Inflammatory macrophage treated with lipopolysaccharide for 4 hours (primary cell): ENCODE measurements at places on chromosomes 11 and 22.

DNA sequence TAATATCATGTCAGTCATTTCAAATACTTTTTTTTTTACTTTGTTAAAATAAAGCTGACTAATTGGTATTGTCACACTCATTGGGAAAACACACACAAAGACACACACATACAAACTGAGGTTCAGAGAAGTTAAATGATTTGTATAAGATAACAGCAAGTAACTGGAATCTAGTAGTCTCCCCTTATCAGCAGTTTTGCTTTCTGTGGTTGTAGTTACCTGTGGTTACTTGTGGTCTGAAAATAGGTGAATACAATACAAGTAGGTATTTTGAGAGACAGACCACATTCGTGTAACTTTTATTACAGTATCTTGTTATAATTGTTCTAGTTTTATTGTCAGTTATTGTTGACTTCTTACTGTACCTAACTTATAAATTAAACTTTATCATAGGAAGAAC, 610.9 kb downstream of the CNTN5 start:
- no peak for DNase-seq

- DNase-seq, result peak; percentile 42
Observed at GRCh38 chr11:71420455-71421241, 27.5 kb downstream of the DHCR7 start.

DNA sequence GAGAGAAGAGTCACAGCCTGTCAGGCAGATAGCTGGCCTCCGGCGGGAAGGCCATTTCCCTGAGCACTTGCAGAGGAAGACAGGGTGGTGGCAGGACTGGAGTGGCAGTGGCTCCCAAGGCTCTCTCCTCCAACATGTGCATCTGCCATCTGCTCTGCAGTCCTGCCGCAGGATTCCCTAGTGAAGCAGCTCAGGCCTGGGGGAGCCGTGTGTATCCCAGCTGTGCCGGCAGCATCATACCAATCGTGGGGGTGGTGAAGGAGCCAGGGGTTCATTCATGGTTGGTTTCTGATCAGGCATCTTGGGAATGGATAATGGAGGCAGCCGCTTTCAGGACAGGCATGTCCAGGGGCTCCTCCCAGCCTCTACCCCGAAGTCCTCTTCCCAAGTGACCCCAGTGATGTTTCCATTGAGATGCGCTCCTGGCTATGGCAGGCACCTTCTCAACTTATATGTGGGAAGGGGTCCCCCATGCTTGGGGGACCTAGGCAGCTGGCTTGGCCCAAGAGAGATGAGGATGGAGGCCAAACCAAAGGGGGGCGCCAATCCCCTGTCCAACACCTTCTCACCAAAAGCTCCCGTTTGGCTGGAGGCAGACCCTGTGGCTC, 6.1 kb downstream of the TAGLN start:
- DNase-seq, result no peak

DNA sequence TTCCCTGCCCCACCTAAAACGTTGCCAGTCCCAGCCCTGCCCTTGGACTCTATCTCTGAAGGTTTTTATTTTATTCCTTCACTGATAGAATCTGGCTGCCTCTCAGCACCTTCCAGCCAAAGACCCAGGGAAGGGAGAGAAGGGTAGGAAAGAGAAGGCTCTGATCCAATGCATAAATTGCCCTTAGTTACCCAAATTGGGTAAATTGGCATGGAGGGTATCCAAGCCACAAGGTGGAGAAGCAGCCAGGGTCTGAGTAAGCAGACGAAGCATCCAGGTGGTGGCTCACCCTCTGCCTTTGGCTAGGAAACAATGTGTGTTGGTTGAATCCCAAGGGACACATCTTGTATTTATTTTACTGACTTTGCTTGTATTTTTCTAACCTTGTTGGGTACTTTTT, 89.0 kb downstream of the FEZ1 start:
- DNase-seq, result no peak

DNA sequence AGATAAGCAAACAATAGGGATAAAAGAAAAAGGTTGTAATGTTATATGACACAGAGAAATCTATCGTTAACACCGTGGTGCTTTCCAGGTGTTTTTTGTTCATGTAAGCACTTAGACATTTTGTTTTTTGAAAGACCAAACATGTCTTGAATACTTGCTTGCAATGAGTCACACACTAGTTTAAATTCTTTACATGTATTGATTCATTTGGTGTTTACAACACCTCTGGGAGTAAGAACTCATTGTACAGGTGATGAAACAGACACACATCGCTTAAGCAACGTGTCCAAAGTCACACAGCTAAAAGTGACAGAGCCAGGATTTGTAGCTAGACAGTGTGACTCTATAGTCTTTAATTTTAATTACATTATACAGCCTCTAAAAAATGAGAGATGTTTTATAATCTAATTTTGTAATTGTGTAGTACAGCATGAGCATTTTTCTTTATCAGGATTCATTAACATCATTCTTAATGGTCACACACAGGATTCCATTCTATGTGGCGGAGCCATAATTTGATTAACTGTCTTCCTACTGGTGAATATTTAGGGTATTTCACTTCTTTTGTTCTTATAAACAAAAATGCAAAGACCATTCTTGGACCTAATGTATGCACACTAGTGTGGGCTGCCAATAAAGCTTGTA, 148.8 kb downstream of the DBX1 start:
- no peak for DNase-seq

- DNase-seq, result no peak
Observed at GRCh38 chr11:91742155-91742554, 482.5 kb upstream of the FAT3 start.

DNA sequence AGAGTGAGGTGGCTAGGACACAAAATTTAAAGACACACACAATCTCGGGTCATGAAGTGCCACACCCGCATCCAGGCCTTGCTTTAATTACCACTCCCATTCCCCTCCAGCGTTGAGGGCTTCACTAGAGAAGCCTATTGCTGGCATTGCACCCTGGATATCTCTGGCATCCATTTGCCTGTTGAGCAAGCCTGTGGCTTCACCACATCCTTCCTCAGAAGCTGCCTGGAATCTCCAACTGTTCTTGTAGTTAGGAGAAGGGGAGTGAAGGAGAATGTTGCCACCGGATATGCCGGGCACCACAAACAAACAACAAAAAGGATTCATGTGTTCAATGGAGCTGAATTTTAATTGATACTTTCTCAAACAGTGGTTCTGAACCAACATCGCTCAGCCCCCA, 34.4 kb upstream of the RCN1 start:
- DNase-seq, result peak; percentile 26

DNA sequence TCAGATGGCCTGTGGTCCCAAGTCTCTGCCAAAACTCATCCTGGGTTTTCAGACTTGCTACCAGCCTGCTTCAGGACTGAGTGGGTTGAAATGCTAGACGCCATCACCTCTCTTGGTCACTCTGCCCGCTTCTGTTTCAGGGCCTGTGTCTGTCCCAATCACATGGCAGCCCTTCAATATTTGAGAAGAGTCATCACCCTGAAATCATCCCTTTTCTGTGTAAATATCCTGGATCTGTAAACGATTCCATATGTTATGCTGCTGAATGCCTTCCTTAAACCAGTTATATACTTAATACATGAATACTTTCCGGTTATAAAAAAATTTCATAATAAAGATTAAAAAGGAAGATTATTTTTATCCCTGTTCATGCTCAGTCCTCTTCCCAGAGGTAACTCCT, 39.8 kb upstream of the TLCD5 start:
- DNase-seq, result no peak

DNA sequence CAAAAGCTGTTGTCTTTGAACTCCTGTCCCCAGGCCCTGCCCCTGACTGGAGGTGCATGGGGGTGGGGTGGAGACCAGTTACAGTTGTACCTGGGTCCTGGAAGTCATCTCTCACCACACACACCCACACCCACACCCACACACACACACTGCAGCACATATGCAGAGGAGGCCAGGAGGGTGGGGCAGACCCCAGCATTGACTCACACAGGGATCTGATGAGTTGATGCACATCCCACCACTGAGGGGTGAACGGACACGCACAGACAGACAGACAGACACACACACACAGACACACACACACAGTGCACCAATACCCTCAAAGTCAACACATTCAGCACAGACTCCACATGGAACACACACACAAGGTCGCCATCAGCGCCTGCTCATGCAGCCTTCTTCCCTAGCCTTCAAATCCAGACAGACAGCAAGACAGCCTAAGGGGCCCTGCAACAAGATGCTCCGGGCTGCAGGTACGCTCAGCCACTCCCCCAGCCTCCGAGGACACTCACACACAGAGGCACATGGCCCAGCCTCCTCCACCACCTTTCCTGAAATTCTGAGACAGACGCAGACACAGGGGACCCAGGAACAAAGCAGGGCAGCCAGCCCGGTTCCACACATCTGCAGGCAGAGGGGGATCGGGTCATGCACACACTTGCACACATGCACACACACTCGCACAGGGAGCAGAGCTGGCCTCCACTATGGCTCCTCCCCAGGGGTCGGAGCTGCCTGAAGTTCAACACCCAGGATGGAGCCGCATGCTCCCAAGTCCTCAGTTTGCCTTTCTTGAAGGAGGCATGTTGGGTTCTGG, 26.5 kb downstream of the SYT7 start:
- no peak for DNase-seq

GRCh38 chr11:217704-218103, 10.2 kb downstream of the RIC8A start:
- no peak for DNase-seq

- no peak for DNase-seq
Observed at GRCh38 chr22:27651486-27651885, 150.1 kb downstream of the MN1 start.

DNA sequence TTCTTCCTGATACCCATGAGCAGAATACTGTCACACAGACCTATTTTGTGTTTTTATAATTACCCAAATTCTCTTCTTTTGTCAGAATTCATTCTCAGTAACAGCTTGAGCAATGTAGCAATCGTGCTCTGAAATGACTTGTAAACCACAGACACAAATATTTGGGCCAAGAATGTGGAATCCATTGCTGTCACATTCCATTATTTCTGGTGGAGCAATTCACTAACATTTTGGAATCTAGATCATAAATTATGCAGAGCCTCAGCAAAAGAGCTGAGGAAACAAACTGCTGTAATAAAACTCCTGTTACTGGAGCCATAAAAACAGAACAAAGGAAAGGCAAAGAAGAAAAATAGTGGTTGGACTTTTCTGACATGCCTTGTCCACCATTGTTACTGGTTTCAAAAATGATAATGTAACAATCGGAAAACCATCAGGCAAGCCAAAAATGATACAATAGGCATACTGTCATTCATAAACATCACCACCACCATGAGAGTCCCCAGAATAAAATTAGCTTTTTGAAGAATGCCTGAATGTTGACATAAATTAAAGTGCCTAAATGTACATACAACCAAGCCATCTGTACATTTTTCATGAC, 223.4 kb upstream of the PITPNB start:
- DNase-seq, result no peak

DNA sequence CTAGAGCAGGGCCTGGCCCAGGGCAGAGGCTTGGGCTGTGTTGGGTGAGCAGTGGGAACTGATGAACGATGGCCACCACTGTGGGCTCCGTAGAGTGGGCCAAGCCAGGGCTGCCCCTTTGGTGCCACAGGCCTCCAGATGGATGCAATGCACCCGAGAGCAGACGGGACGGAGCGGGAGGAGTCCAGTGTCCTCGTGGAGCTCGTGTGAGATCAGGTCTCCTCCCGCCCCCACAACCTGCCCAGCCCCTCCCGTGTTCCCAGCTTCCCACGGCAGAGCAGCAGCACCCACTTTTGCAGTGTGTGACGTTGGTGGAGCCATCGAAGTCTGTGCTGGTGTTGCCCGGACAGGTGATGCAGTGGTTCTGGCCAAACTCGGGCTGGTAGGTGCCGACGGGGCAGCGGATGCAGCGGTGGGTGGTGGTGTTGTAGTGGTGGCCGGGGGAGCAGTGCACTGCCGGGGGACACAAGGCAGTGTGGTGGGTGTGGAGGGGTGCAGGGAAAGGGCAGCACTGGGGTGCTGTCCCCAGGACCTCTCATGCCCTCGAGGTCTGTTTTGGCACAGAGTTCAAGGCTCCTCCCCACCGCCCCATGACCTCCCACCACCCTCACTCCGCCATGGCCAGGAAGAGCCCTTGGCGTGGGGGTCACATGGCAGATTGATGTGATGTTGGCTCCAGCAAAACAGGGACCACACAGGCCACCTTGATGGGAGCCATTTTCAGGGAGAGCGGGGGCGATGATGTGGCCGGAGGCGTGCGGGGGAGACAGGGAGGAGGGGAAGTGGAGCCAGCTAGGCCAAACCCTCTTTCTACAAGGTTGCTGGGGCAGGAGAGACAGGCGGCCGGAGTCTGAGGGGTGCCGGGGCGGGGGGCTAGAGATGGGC, 23.9 kb upstream of the TTLL12 start:
- no peak for DNase-seq

DNA sequence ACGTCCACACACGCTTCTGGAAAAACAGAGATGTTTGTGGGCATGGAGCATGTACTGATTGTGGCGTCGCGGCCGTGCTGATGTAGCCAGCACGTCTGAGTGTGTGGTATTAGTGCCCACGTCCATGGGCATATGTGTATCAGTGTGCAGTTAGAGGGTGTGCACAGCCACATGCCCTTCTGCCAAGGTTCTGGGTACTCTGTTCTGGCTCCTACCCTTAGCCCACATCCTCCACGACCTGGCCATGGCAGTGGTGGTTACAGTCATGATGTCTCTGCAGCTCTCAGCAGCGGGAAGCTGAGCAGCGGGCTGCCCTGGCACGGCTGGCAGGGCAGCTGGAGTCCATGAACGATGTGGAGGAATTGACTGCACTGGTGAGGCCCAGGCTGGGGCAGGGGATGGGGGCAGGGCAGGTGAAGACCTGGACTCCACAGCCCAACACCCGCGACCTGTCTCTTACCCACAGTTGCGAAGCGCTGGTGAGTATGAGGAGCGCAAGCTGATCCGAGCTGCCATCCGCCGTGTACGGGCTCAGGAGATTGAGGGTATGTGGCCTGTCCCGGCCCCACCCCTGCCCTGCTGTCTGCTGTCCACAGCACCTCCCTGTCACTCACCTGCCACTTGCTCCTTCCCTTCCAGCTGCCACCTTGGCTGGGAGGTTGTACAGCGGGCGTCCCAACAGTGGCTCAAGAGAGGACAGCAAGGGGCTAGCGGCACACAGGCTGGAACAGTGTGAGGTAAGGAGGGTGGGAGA, 7.3 kb downstream of the SMTN start:
- DNase-seq, result no peak

DNA sequence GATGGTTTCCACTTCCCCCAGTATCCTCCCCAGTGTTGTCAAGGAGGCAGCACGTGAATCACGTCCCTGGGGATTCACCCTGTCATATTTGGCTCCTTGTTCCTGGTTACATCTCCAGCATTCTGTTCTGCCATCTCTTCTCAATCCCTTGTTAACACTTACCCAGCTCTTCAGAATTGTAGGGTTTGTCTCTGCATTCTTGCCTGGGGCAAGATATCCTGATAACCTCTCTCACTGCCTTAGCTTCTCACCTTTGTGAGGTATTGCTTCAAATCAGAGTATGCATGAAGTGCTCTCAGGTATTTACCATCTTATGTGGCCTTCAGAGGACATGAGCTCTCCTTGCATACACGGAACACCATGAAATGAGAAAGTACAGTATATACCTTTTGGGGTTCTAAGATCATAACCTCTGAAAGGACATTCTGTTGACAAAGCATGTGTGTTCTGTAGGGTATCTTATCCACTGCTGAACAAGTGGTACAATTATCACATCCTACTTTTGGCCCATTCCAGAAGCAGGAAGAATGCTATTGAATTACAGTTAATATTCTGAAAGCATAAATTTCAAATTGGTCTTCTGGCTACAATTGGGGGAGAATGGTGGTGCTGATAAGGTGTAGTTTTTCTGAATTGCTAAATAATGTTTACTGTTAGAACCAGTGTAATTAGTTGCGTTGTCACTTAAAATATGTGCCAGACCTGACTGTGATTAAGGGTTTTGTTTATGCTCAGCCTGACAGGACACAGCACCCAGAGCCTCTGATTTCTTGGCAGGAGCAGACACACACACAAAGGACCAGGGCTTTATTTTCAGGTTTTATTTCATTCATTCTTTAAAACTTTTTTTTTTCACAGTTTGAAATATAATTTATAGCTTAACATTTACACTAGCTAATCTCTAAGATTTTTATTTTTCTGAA, 32.7 kb downstream of the VSTM5 start:
- DNase-seq, result no peak
